ENCODE measurements at places on chromosomes 1 and 21.
A peak's percentile ranks its signal among the peaks of the same experiment; 100 is the strongest.

- no peak for DNase-seq
Measured at GRCh38 chr1:81228926-81229325, 571.8 kb upstream of the ADGRL2 start.

DNA sequence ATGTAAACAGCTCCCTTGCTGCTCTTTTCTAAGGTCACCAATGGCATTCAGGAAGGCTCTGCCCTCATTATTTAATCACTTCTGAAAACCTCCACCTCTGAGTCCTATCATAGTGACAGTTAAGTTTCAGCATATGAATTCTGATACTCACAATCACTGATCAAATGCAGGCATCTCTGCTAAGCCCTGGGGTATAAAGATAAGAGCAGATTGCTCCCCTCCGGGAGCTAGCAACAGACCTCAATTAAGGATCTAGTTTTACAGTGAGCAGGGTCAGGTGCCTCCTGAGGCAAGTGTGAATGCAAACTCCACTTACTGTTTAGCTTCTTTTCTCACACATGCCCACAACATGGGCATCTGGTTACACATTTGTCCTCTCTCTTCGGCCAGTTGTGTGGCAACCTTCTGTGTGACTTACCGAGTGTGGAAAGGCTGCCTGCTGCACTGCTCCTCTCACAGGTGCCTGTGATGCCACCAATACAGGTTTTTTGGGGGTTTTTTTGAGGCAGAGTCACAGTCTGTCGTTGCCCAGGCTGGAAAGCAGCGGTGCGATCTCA is 15.0 kb downstream of the IL10RB start:
- no peak for DNase-seq

GRCh38 chr1:77834771-77835334 is 53.6 kb upstream of the NEXN start:
- DNase-seq: peak; percentile 72

GRCh38 chr1:3543076-3544039 is 68.0 kb downstream of the MEGF6 start:
- DNase-seq: peak; percentile 92

DNA sequence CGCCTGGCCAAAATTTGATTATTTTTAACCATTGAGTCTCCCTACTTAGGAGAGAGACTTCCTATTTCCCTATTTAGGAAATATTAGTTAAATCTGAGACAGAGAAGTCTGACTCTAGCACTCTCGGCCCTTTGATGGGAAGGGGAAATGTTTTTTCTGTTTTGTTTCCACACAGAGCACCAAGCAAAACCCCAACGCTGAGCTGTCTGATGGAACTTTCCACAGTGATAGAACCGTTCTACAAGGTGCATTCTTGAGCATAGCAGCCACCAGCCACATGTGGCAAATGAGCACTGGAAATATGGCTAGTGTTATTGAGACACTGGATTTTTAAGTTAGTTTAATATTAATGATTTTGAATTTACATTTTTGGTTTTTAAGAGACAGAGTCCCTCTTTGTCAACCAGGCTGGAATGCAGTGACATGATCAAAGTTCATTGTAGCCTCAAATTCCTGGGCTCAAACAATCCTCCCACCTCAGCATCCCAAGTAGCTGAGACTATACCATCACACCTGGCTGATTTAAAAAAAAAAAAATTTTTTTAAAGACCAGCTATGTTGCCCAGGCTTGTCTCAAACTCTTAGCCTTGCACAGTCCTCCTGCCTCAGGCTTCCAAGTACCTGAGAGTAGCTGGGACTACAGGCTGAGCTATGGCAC is 77.3 kb upstream of the GALNT2 start:
- DNase-seq: no peak

GRCh38 chr1:111140680-111140967 is 601 bp downstream of the CEPT1 start:
- peak; percentile 36 for DNase-seq

DNA sequence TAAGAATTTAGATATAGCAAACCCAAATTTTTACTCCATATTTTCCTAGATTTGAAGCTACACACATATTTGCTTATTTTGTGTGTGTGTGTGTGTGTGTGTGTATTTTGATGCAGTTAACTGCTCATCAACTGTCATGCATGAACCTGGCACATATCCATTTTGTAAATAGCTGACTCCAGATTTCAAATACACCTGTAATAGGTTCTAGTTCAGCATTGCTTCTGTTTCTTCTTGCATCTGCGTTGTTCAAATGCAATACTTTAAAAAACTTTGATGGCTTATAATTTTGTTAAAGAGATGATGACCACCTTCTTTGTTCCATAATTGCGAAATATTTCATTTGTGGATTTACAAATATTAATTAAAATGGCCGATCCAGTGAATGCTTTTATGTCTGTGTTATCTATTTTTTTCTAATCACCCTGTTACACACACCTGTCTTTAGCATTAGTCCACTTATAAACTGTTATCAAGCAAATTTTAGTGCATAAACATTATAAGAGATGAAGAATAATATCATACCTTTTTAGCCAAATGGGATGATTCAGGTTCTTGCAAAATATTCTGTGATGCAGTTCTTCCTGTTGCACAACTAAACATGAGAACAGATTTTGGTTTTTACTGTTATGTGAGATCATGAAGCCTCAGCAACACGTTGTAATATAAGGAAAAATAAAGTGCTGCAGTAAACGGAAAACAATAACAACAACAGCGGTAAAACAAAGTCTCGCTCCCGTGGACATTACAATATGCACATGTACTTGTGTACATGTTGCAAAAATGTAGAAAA is 12.7 kb upstream of the S100A11 start:
- peak; percentile 74 for DNase-seq

- DNase-seq: peak; percentile 30
Measured at GRCh38 chr1:88175631-88176226, 508.3 kb upstream of the PKN2 start.

GRCh38 chr1:224609333-224609732 is 6.8 kb upstream of the CNIH3 start:
- no peak for DNase-seq

GRCh38 chr1:85061711-85062424 is 13.6 kb upstream of the MCOLN3 start:
- peak; percentile 99 for DNase-seq

- DNase-seq: no peak
Measured at GRCh38 chr21:32184065-32184464, 94.8 kb downstream of the MIS18A start.

DNA sequence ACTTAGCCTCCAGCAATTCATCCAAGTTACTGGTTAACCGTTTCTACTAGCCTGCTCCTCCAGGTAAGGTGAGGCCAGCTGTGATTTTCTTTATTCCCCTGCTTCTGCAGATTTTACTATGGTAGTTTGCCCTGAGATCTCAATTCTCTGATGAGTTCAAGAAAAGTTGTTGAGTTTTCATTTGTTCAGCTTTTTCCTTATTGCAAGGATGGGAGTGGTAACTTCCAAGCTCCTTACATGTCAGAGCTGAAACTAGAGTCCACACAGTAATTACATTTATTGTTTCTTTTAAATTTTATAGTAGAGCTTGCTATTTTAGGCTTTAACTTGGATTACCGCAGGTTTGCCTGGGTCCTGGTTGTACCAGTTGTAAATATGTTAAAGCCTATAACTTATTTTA is 76.9 kb upstream of the ZRANB2 start:
- no peak for DNase-seq

- peak; percentile 50 for DNase-seq
Measured at GRCh38 chr1:86061551-86061990, 95.0 kb downstream of the COL24A1 start.

DNA sequence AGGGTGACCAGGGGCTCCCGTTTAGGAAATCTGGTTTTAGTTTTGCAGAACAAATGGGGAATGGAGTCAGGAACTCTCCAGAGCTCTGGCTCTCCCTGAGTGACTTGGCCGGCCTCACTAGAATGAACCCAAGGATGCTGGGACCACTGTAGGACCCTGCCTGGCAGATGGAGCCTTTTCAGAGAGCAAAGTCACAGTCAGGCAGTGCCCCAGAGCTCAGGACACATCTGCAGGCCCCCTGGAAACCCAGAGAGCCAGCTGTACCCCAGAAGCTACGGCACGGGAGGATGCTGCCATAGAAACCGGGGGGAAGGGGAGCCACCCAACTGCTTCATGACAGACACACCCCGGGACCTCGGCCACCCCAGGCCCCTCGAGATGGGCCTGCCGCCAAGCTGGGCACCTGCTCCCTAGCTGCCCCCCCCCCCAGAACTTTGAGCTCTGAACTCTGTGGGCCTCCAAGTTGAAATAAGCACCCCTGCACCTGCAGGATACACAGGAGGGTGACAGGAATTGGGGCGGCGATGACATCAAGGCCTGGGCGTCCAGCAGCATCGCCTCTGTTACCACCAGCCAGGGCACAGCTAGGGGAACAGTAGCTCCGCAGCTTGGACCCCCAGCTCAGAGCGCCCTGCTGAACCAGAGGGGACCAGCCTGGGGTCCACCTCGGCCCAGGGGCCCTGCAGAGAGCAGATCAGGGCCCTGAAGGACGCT is 91.8 kb upstream of the VAMP3 start:
- no peak for DNase-seq

Measured in IMR-90 (cell line).